Right renal pelvis (tissue), 4 donors: ENCODE measurements at places on chromosomes 4 and X. TPM values are rescaled to one million over a fixed set of nuclear protein-coding genes. Genes with fewer than 3 reads are reported as not detected.

GRCh38 chrX:155613927-155614559, 1.3 kb upstream of the TMLHE start:
- DNase-seq = no peak

DNA sequence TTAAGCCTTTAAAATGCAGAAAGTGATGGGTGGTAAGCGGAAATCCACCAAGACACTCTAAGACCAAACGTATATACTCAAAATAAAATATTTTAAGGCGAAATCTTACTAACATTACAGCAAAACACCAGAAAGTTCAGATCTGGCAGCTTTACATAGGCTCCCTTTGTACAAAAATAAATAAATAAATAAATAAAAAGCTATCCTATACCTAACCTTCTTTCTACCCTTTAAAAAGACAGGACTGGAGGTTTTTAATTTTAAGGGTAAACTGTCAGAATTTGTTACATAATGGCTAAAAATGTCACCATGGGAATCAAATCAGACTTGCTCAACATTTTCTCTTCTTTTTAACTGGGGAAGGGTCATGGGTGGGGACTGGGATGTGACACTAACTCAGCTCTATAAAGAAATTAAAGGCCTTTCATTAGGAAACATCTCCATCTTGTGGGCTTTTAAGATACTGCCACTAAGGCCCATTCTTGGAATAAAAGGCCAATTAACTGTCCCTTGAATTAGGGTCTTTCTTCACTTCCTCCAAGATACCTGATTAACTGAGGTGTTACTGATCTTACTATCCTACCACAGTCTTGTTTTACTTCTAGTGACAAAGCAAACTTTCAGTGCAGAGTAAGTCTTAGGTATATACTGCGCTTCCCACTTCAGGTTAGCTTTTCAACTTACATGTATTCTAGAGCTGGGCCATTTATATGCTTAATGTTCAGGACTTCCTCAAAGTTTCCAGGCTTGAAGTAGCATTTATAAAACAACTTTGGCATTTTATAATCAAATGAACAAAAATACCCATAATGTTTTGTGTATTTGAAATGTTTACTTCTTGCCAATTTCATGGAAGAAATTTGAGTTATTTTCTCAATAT, 13.3 kb downstream of the HNRNPD start:
- no peak for DNase-seq

The MSL3 gene
- 42.0 TPM for polyA plus RNA-seq

The WAS gene
- 3.1 TPM for polyA plus RNA-seq
